ENCODE measurements at places on chromosomes 4 and X.

GRCh38 chrX:16892504-16893362 lies 22.6 kb upstream of the RBBP7 start:
- DNase-seq = no peak
- no peaks in the 10 kb centered on the region for H3K4me1 ChIP-seq
- H3K27me3 ChIP-seq = no peaks in the 10 kb centered on the region
- no peaks in the 10 kb centered on the region for H3K36me3 ChIP-seq

DNA sequence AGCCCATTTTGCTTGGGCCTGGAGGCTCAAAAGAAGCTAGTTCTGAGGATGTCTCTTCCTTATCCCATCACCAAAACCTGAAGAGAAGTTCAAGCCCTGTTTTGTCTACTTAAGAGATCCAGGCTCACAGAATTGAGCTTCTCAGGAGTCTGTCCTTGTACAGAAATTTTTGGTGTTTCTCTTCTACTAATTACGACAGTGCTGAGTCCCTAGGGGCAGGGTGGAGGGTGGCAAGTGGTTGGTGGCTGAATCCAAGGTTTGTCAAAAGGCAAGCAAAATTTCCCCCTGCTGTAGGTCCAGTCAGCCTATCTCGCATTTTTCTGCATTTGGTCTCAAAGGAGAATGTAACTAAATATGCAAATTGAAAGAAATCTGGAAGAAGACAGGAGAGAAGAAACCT lies 377.9 kb downstream of the SMARCA1 start:
- H3K4me1 ChIP-seq = no peaks in the 10 kb centered on the region
- no peak overlapping the region for H3K27ac ChIP-seq
- H3K27me3 ChIP-seq = no peaks in the 10 kb centered on the region
- no peak for DNase-seq

DNA sequence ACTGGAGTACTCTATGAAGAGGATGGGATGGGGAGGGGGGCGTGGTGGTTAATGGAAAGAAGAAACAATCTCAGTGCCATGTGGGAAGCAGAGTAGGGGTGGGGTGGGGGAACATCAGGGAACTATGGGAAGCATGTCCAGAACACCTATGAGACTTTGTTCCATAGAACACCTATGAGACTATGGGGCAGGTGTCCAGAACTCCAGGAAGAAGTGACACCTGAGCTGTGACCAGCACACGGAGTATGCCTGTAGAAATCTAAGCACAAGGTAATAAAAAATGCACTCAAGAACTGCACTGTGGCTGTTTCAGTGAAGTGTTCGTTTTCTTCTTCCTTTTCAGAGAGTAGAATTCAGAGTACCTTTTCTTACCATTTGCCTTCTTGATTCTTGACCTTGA lies 704.8 kb upstream of the TENM3 start:
- no peak for DNase-seq
- no peaks in the 10 kb centered on the region for H3K36me3 ChIP-seq
- no peaks in the 10 kb centered on the region for H3K4me1 ChIP-seq
- no peak overlapping the region for H3K4me3 ChIP-seq

- DNase-seq = no peak
- peak overlapping the region; percentile 96 for H3K4me3 ChIP-seq
- no peaks in the 10 kb centered on the region for H3K36me3 ChIP-seq
- peak overlapping the region; percentile 97 for H3K27ac ChIP-seq
Measured at GRCh38 chr4:1250527-1250812, 1.5 kb upstream of the CTBP1 start.

GRCh38 chr4:121246698-121247097 lies 82.6 kb upstream of the TNIP3 start:
- no peaks in the 10 kb centered on the region for H3K4me1 ChIP-seq
- H3K4me3 ChIP-seq = no peak overlapping the region
- DNase-seq = no peak
- H3K27ac ChIP-seq = no peak overlapping the region
- no peaks in the 10 kb centered on the region for H3K36me3 ChIP-seq
- H3K27me3 ChIP-seq = no peaks in the 10 kb centered on the region

DNA sequence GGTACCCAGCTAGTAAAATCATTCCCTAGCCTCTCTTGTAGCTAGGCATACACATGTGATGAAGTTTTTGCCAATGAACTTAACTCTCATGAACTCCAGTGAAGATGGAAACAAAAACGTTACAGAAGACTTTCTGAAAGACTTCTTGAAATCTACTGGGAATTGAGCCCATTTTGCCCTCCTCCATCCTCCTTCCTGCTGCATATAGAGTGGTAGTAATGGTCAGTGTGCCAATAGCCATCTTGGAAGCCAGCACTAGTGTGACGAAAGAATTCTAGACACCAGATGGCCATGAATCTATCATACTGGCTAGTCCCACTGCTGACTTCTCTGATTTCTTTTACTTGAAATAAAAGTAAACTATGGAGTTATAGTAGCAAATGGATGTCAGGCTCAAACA lies 30.9 kb upstream of the PPA2 start:
- H3K27me3 ChIP-seq = no peaks in the 10 kb centered on the region
- H3K4me1 ChIP-seq = no peaks in the 10 kb centered on the region
- H3K27ac ChIP-seq = no peak overlapping the region

DNA sequence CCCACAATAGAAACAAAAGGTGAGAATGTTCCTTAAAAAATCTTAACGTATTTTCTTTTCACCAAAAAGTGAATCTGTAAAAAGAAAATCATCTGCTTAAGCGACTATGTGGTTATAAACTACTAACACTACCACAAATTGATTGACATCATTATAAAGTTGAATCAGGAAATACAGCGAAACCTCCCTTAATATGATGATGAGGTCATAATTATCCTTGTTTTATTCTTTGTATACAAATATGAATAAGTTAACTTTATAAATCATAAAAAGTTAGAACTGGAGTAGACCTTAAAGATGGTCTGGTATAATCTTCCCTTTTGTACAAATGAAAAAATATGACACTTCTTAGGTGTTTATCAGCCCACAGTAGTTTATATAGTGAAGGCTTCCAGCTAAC lies 35.6 kb downstream of the NFKB1 start:
- no peaks in the 10 kb centered on the region for H3K27me3 ChIP-seq
- H3K4me3 ChIP-seq = no peak overlapping the region
- peaks cover 36% of the 10 kb centered on the region for H3K4me1 ChIP-seq
- DNase-seq = no peak
- H3K36me3 ChIP-seq = peaks cover 6% of the 10 kb centered on the region

- no peak overlapping the region for H3K4me3 ChIP-seq
- H3K27me3 ChIP-seq = no peaks in the 10 kb centered on the region
Measured at GRCh38 chr4:180650273-180650672, 1592.9 kb upstream of the TENM3 start.

GRCh38 chr4:81522711-81523110 lies 51.0 kb upstream of the RASGEF1B start:
- no peak overlapping the region for H3K4me3 ChIP-seq
- H3K27me3 ChIP-seq = no peaks in the 10 kb centered on the region
- DNase-seq = no peak
- no peak overlapping the region for H3K27ac ChIP-seq
- H3K4me1 ChIP-seq = no peaks in the 10 kb centered on the region

DNA sequence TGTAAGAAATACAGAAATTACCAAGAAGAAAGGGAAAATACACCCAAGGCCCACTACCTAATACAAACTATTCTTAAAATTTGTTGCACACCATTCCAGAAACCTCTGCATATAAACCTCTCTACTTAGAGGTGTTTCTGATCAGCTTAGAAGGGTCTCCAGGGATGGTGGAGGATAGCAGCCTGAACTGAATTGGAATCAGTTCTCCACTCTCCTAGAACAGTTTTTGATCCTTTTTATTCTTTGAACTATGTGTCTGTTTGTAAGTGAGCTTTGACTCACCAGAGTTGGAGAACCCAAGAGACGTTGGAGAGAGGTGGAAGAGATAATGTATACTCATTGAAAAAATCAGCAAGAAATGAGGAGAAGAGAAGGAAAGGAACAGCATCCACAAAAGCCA lies 96.6 kb upstream of the OTUD4 start:
- no peak overlapping the region for H3K27ac ChIP-seq
- H3K27me3 ChIP-seq = no peaks in the 10 kb centered on the region
- no peak overlapping the region for H3K4me3 ChIP-seq

DNA sequence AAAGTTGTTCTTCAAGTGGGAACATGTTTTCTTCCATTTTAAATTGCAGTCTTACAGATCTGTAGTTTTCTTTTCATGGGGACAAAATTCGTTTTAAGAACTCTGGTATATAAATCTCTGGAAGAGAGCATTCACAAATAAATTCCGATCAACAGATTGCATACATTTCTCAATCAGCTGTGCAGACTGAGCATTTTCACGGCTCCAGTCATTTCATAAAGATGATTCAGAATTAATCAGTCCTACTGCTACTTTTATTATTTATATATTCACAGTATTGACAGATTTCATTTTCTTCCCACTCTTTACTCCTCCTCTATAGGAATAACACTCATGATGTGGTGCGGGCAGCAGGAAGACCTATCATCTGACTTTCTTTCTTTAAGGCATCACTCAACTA lies 534.9 kb upstream of the FTHL17 start:
- H3K27me3 ChIP-seq = no peaks in the 10 kb centered on the region
- H3K36me3 ChIP-seq = no peaks in the 10 kb centered on the region
- no peak for DNase-seq
- H3K4me1 ChIP-seq = no peaks in the 10 kb centered on the region
- no peak overlapping the region for H3K4me3 ChIP-seq

DNA sequence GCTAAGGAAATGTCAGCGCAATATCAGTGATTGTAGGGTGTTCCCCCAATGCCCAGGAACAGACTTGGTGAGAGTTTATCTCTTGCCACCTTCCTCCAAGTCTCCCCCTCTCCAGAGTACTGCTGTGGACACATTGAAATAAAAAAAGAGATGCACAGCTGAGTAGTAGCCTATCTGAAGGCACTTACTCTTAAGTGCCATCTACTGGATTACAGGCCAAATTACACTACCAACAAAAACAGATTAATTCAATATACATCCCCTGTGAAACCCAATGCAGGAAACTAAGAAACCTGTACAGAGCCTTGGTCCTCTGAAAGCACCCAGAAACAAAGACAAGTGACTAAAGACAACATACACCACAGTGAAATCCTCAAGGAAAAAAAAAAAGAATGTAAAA lies 460.3 kb downstream of the ZIC3 start:
- H3K36me3 ChIP-seq = no peaks in the 10 kb centered on the region
- H3K27me3 ChIP-seq = no peaks in the 10 kb centered on the region
- no peak for DNase-seq
- H3K4me1 ChIP-seq = no peaks in the 10 kb centered on the region
- H3K27ac ChIP-seq = no peak overlapping the region

DNA sequence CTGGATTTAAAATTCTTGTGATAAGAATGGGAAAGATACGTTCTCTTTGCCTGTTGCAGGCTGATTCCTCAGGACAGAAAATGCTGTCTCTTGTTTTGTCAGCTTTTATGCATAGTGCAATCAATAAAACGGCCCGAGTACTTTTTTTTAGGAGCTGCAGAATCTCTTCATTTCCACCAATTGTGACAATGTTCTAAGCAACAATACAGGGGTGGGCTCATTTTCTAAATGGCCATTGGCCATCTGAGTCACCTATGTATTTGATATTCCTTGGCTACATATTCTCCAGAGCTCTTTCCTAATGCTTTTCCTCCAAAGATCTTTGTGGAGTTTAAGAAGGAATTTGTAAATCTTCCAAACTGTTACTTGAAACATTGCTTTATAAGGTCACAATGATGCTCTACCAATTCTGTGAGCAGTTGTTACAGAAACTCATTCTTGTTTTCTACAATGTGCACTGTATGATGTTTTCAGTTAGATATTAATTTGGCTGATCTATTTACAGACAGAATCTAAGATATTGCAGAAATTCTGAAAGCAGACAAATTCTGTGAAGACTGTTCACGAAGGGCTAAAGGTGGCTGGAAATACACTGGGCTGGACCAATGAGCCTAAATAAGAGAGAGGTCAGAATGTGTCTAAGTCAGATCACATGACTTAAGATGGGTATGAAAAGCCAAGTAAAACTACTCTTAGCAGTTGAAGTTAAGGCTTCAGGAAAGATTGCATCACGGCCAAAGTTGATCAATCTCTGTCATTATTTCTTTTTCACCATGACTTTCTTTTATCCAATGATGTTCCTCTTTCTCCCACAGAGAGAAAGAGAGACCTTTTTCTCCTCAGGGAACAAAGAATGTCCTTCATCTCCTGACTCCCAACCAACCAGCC lies 33.4 kb downstream of the TAPT1 start:
- peaks cover 21% of the 10 kb centered on the region for H3K4me1 ChIP-seq
- no peaks in the 10 kb centered on the region for H3K27me3 ChIP-seq
- DNase-seq = no peak
- peaks cover 27% of the 10 kb centered on the region for H3K36me3 ChIP-seq
- H3K4me3 ChIP-seq = no peak overlapping the region

GRCh38 chr4:68655764-68656444 lies 14.5 kb downstream of the UGT2B15 start:
- no peak overlapping the region for H3K4me3 ChIP-seq
- no peaks in the 10 kb centered on the region for H3K4me1 ChIP-seq
- H3K36me3 ChIP-seq = no peaks in the 10 kb centered on the region
- H3K27me3 ChIP-seq = no peaks in the 10 kb centered on the region

GRCh38 chr4:175827516-175827915 lies 15.5 kb upstream of the GPM6A start:
- no peak overlapping the region for H3K27ac ChIP-seq
- H3K4me3 ChIP-seq = no peak overlapping the region
- H3K36me3 ChIP-seq = no peaks in the 10 kb centered on the region
- no peaks in the 10 kb centered on the region for H3K4me1 ChIP-seq
- no peak for DNase-seq

DNA sequence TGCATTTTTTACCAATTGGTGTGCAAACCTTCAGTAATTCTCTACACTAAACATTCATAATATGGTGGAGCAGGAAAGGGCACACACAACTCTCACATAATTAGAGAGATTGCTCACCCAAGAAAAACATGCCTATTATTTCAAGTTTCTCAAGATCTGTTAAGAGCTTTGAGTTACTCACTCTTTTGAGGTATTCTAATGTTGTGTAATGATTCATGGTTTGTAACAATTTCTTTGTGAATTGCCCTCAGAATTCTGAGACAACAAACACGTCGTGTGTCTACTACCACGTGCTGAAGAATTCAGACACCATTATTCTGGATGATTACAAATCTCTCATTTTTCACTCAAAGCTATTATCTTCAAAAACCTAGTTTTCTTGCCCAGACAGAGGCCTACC lies 82.8 kb downstream of the PDGFC start:
- DNase-seq = no peak
- H3K4me1 ChIP-seq = peaks cover 11% of the 10 kb centered on the region
- H3K27ac ChIP-seq = no peak overlapping the region
- no peaks in the 10 kb centered on the region for H3K27me3 ChIP-seq
- no peaks in the 10 kb centered on the region for H3K36me3 ChIP-seq
- no peak overlapping the region for H3K4me3 ChIP-seq

DNA sequence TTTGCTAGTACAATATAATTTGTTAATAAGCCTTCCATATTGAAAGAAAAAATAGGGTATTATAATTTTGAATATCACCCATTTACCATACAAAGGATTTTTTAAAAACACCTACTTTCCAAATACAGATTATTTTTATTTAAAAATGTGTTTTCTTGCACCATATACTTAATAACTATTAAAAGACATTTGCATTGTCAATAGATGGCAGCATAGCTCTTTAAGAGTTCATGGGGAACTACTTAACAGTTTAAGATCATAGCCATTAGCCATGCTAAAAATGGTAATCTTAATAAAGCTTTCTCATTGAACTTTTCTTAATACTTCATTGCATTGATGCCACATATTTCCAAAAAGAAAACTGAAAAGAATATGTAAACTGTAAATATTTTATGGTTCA lies 1995.9 kb downstream of the C4orf33 start:
- no peak overlapping the region for H3K4me3 ChIP-seq
- no peak overlapping the region for H3K27ac ChIP-seq
- no peaks in the 10 kb centered on the region for H3K4me1 ChIP-seq
- no peaks in the 10 kb centered on the region for H3K36me3 ChIP-seq
- H3K27me3 ChIP-seq = no peaks in the 10 kb centered on the region
